ENCODE measurements at places on chromosomes 11 and 22.

DNA sequence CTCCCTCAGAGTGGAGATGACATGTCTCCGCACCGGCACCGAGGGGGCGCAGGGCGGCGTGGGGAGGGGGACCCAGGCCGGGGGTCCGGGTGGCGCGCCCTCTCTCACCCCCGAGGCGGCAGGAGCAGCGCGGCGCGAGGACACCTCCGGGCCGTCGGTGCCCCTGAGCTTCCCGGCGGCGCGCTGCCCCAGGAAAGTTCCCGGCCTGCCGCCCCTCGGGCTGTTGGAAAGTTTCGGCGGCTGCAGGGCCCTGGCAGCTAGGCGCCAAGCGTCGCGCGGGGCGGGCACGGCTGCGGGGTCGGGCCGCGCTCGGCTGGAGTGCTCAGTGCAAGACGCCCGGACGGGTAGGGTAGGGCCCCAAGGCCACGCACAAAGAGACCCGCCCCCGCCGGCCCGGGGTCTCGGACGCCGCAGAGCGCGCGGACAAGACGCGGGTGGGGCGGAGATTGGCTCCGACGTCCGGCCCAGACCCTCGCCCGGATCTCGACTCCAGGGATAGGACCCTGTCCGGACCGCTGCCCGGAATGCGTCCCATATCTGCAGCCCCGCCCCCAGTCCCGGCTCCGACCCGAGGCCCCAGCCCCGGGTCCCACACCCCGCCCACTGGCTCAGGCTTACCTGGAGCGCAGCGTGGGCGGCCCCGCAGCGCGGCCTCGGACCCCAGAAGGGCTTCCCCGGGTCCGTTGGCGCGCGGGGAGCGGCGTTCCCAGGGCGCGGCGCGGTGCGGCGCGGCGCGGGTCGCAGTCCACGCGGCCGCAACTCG lies 471 bp downstream of the ARVCF start:
- no peak for DNase-seq

DNA sequence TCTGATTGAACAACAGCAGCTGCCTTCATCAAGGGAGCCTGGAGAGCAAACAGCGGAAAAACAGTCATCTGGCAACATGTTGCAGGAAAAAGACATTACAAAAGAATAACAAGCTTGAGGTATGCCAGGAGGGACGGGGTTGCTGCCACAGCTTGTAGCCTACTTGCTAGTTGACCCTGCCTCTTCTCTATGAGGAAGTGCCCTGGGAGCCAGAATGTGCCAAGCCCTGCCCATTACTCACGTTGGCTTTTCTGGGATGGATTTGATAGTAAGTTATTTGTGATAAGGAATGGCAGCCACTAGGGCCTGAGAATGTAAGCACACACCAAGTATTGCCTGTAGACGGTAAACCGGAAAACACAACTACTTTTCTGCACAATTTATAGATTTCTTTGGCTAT lies 113.5 kb upstream of the KIRREL3 start:
- DNase-seq = peak; percentile 11

DNA sequence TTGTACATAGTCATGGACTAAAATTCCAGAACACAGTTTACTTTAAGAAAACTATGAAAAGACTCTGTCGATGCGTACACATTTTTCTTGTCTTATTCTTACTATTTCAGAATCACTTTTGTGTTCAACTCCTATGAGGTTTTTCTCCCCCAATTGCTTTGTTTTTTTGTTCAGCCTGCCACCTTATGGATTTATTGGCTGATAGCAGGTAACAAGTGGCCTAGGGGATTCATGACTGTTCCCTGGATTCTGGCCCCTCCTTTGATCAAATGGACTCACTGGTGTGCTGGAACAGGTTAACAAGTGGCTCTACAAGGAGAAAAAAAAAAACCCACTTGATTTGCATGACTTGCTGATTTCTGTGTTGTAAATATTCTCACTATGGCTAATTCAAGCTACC lies 10.6 kb downstream of the MMP20 start:
- no peak for DNase-seq

DNA sequence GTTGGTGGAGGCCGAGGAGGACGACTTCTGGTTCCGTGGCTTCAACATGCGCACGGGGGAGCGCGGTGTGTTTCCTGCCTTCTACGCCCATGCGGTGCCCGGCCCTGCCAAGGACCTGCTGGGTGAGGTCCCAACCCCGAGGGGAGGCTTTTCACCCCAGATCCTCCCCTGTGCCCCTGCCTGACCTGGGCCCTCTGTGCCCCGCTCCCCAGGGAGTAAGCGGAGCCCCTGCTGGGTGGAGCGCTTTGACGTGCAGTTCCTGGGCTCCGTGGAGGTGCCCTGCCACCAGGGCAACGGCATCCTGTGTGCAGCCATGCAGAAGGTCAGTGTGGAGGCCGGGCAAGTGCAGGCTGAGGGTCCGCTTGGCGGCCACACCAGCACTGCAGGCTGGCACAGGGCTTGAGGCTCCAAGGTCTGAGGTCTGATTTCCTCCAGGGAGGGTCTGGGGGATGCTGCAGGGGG lies 5.1 kb downstream of the MAPK8IP2 start:
- DNase-seq = no peak

GRCh38 chr11:25396847-25397246 lies 900.0 kb downstream of the LUZP2 start:
- no peak for DNase-seq

- no peak for DNase-seq
Measured at GRCh38 chr22:42803389-42803788, 53.7 kb downstream of the ARFGAP3 start.

GRCh38 chr11:9601876-9602199 lies 28.4 kb downstream of the WEE1 start:
- DNase-seq = no peak

Measured in NCI-H1694 (cell line).